ENCODE measurements at places on chromosomes 7 and 10.

GRCh38 chr7:42198296-42198695, 38.7 kb downstream of the GLI3 start:
- H3K4me1 ChIP-seq: peaks cover 9% of the 10 kb centered on the region
- H3K27ac ChIP-seq: no peak overlapping the region

- H3K36me3 ChIP-seq: no peaks in the 10 kb centered on the region
- no peak overlapping the region for H3K4me3 ChIP-seq
- no peaks in the 10 kb centered on the region for H3K4me1 ChIP-seq
Observed at GRCh38 chr10:88114368-88114767, 250.9 kb downstream of the PTEN start.

DNA sequence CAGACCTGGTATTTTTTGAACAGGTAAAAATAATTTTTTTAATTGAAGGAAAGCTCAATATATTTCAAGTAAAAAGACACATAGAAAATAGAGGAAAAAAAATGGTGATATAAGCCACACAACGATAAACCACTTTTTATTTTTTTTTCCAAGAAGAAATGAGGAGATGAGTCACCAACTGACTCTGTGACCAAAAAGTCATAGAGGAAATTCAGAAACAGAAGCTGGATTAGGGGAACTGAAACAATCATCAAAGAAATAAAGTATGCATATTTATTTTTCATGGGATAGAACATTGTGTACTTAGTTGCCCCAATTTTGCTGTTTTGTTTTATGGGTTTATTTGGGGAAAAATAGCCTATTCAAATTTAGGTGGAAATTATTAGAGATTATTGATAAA, 176.8 kb upstream of the AGR3 start:
- H3K27me3 ChIP-seq: no peaks in the 10 kb centered on the region
- H3K36me3 ChIP-seq: no peaks in the 10 kb centered on the region
- H3K4me1 ChIP-seq: no peaks in the 10 kb centered on the region

DNA sequence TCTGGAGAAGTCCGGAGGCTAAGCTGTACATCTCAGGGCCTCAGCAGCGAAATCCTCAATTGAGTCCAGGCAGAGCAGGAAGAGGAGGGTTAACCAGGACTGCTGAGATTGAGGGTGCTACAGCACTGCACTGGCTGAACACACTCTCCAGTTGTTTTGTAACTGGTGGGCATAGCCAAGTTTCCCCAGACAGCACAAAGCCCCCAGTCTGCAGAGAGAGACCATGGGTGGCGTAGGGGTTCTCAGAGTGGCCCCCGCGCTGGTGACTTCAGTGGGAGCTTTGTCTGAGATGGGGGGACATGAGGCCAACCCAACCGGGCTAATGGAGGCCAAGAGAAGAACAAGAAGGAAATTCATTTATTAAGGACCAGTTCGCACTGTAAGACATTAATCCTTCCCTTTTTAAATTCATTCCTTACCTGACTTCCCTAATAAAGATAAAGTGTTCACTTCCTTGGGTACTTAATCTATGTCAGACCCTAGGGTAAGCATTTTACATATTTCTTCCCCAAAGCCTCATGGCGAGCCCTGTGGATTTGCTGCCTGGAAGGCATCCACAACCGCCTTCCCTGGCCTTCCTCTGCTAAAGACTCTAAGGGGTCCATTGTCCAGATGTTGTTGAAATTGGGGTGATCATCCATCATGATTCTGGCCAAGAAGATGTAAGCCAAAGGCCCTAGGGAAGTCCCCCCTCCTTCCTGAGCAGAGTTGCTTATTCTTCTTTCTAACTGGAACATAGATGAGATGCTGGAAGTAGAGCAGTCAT, 121.4 kb upstream of the CHST15 start:
- H3K27ac ChIP-seq: no peak overlapping the region
- no peaks in the 10 kb centered on the region for H3K4me1 ChIP-seq
- DNase-seq: peak; percentile 23
- H3K36me3 ChIP-seq: no peaks in the 10 kb centered on the region
- H3K4me3 ChIP-seq: no peak overlapping the region

GRCh38 chr10:33190406-33190805, 144.1 kb downstream of the NRP1 start:
- peaks cover 11% of the 10 kb centered on the region for H3K4me1 ChIP-seq
- no peak overlapping the region for H3K4me3 ChIP-seq
- H3K36me3 ChIP-seq: peaks cover 33% of the 10 kb centered on the region
- no peak for DNase-seq

- no peaks in the 10 kb centered on the region for H3K27me3 ChIP-seq
- no peak overlapping the region for H3K4me3 ChIP-seq
- no peaks in the 10 kb centered on the region for H3K4me1 ChIP-seq
Observed at GRCh38 chr10:112126901-112127300, 56.7 kb downstream of the GPAM start.

DNA sequence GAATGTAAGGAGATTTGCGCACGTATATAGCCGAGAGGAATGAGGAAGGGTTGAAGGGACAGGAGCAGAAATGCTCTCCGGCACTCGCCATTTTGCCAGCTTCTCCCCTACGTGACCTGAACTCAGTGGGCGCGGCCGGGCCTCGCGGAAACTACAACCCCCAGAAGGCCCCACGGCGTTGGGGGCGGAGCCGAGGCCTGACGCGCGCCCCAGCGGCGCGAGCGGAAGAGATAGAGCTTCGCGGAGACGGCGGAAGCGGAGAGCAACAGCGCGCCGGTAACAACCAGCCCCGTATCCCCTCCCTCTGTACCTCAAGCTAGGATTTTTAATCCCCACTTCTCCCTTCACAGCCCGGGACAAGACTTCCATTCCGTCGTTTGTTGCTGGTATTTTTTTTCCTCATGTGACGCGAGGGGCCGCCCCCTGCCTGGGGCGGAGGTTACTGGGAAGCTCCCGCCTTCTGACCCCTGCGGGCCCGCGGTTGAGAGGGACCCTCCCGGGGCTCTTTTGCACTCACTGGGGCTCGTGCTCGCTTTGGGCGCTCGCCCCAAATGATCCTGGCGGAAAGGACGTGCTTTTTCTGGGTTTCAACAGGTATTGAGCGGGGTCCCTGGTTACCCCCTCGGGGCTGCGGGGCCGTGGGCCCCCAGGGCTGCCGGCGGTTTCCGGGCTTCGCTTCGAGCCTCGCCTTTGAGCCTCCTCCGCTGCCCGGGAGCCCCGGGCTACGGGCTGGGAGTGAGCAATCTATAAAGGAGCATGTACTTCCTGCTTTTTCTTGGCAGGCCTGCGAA, at the start of gene R3HCC1L:
R3HCC1L (plus strand) TSS at position 227 of the 791 bp plus-strand sequence. CDS start 73,458 bp downstream, outside the sequence.
- peak; percentile 90 for DNase-seq
- H3K4me3 ChIP-seq: peak within 1 kb of the TSS; percentile 88
- H3K4me1 ChIP-seq: peaks cover 16% of the 10 kb centered on the region
- H3K27ac ChIP-seq: peak within 1 kb of the TSS; percentile 93

- H3K4me1 ChIP-seq: no peaks in the 10 kb centered on the region
- H3K27ac ChIP-seq: no peak overlapping the region
- H3K27me3 ChIP-seq: no peaks in the 10 kb centered on the region
Observed at GRCh38 chr7:129341212-129341611, 93.0 kb upstream of the STRIP2 start.

DNA sequence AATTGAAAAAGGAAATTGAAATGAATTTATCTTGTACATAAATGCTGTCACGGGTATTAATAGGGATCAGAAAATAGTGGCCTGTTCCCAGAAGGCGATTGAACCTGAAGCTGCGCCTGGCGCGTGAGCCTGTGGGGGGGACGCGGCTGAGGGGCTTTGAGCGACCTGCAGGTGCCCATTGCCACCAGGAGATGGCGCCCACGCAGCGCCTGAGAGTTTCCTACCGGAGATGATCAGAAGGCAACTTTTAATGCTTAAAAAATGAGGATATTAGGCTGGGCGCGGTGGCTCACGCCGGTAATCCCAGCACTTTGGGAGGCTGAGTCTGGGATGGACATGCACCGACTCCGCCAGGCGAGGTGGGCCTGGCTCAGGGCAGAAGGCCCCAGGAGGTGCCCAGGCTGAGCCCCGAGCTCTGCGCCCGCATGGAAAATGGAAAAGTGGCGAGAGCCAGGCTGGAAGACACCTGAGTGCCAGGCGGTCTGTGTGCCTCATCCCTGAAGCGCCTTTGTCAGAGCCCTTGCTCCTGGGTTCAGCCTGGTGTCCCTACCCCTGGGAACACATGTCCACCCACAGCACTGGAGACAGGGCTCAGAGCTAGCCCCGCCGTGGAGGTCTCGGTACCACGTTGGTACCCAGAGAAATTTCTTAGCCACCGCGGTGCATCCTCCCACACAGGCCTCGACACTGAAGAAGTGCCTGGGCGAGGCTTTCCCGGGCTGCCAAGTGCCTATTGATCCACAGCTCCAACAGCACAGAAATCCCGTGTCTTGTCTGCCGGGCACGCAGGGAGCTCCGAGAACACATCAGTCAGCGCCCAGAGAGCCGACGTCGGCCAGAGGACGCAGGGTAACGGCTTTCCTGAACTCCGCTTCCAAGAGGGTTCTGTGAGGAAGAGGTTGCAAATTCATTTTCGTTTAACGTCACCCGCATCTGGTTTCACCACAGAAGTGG, 117.4 kb downstream of the INPP5A start:
- DNase-seq: no peak
- H3K27me3 ChIP-seq: no peaks in the 10 kb centered on the region
- no peak overlapping the region for H3K27ac ChIP-seq

DNA sequence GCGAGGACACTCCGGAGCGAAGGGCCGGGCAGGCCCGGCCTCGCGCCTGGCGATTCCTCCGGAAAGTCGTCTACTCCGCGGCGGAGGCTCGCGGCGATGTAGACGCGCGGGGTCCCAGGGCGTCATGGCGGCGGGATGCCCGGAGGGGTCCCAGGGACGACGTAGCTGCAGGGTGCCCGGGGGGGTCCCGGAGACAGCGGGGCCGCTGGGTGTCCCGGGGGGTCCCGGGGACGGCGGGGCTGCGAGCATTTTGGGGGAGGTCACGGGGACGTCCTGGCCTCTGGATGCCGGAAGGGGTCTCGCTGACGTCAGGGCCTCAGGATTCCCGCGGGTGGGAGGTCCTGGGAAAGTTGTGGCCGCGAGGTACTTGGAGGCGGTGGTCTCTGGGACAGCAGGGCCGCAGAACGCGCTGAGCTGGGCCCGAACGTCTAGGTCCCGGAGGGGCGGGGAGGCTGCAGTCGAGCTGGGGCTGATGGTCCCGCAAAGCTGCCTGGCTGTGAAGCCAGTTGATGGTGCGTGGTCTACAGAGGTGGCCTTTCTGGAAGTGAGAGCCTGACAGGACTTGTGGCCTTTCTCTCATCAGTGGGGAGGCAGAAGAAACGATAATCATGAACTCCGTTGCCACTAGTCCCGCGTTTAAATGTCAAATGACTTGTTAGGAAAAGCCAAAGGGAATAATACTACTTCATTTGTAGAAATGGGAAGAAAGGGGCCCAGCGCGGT, 637 bp downstream of the HSPA14 start:
- no peaks in the 10 kb centered on the region for H3K27me3 ChIP-seq
- peak overlapping the region; percentile 97 for H3K4me3 ChIP-seq
- peaks cover 25% of the 10 kb centered on the region for H3K36me3 ChIP-seq
- DNase-seq: no peak
- H3K4me1 ChIP-seq: peaks cover 16% of the 10 kb centered on the region
- peak overlapping the region; percentile 98 for H3K27ac ChIP-seq

DNA sequence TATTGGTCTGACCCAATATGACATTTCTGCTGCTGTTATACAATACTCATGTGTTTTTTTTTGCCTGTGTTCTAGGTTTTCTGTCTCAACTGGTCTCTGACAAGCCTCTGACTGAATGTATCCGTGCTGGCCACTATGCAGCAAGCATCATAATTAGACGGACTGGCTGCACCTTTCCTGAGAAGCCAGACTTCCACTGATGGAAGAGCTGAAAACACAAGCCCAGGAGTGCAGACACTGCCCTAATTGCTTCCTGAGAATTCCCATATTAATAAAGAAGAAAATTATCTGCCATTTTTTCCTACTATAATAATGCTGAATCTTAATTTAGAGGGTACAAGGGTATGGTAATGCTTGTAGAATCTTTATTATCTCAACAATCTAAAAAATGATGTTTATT, 118.2 kb upstream of the KAT6B start:
- no peak overlapping the region for H3K27ac ChIP-seq
- no peak for DNase-seq
- no peaks in the 10 kb centered on the region for H3K4me1 ChIP-seq
- H3K4me3 ChIP-seq: no peak overlapping the region
- H3K27me3 ChIP-seq: no peaks in the 10 kb centered on the region

DNA sequence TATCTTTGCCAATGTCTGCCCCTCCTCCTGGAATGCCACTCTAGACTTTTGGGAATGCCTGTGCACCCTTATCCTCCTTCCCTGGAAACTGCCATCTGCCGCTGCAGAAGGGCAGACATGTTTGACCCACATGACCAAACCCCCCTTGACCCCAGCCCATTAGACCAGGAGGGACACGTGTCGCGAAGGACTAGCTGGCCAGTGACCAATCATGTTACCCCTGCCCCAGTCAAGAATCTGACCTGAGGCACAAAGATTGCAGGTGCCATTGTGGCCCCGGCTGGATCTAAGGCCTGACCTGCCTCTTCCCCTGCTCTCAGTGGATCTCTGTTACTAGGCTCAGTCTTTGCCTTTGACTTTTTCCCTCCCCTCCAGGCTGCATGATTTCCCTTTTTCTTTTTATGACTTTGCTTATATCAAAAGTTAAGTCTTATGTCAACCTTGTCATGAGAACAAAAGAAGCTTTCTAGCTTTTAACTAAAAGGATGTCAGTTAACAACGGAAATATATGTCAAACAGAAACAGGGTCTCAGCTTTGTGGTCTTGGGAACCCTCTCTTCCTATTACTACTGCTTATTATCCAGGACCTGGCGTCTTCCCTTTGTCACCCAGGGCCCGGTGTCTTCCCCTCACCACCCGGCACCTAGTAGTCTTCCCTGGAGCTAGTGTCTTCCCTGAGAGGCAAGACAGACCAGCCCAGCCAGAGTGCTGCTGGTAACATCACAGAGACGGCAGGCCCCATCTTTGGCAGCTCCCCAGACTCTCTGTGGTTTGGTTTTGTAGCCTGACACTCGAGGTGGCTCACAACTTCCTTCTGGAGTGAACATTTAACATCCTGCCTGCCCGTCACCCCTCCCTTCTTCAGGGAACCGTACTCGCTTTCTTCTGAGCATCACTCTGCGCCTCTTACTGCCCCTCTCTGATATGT, 24.4 kb upstream of the PPIF start:
- DNase-seq: no peak
- no peak overlapping the region for H3K4me3 ChIP-seq
- H3K36me3 ChIP-seq: no peaks in the 10 kb centered on the region

GRCh38 chr7:135716677-135717238, 11.2 kb downstream of the SLC13A4 start:
- no peak overlapping the region for H3K27ac ChIP-seq
- no peaks in the 10 kb centered on the region for H3K36me3 ChIP-seq
- no peak for DNase-seq
- no peaks in the 10 kb centered on the region for H3K27me3 ChIP-seq
- H3K4me3 ChIP-seq: no peak overlapping the region

DNA sequence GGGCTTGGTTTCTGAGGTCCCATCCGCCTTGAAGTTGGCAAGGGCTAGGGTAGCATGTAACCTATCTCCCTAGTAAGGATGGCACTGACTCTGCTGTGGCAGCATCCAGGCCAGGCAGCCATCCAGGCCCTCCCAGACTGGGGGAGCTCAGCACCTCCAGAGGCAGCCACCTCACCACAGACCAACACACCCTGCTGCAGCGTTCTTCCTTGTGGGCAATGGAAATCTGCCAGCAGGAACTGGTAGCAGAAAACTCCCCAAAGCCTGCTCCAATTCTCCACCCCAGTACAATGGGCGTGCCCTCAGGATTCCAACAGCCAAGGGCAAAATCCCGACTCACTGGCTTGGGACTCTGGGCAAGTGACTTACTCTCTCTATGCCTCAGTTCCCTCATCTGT, 27.5 kb downstream of the DLG5 start:
- no peaks in the 10 kb centered on the region for H3K36me3 ChIP-seq
- H3K4me3 ChIP-seq: no peak overlapping the region
- H3K27me3 ChIP-seq: no peaks in the 10 kb centered on the region
- no peak overlapping the region for H3K27ac ChIP-seq

All from right atrium auricular region (tissue), 2 donors.